ENCODE measurements at places on chromosomes 6 and 20. TPM values are rescaled to one million over a fixed set of nuclear protein-coding genes. Genes with fewer than 3 reads are reported as not detected.
A peak's percentile ranks its signal among the peaks of the same experiment; 100 is the strongest.

CYP21A2 gene
- 21.7 TPM for total RNA-seq

GRCh38 chr6:12844284-12845223 is 128.0 kb downstream of the PHACTR1 start:
- no peak overlapping the region for H3K27ac ChIP-seq
- no peak overlapping the region for H3K4me3 ChIP-seq
- no peaks in the 10 kb centered on the region for H3K27me3 ChIP-seq
- no peak for DNase-seq
- no peaks in the 10 kb centered on the region for H3K4me1 ChIP-seq

DNA sequence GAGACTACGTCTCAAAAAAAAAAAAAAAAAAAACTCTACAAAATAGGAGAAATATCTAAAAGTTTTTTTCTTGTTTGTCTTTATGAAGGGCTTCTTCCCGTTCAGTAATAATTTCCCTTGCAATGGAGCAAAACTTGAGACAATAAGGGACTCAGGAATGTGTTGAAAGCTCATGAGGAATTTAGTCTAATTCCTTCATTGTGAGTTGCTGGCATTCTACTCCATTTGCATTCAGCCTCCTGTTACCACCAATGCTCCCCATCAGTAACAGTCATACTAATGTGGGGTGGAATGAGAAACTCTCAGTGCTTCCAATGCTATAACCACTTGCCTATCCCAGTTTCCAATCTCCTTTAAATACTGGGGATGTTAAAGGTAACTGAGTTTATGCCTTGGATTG is 576.7 kb upstream of the AGPAT4 start:
- no peaks in the 10 kb centered on the region for H3K4me1 ChIP-seq
- no peaks in the 10 kb centered on the region for H3K36me3 ChIP-seq
- no peak for DNase-seq
- H3K27me3 ChIP-seq, result no peaks in the 10 kb centered on the region

GRCh38 chr6:36130667-36131510 is 576 bp downstream of the MAPK13 start:
- H3K27me3 ChIP-seq, result no peaks in the 10 kb centered on the region
- H3K27ac ChIP-seq, result no peak overlapping the region
- peaks cover 14% of the 10 kb centered on the region for H3K4me1 ChIP-seq

FLRT3 gene
- 6.7 TPM for total RNA-seq

PLN gene
- 18.0 TPM for total RNA-seq

DNA sequence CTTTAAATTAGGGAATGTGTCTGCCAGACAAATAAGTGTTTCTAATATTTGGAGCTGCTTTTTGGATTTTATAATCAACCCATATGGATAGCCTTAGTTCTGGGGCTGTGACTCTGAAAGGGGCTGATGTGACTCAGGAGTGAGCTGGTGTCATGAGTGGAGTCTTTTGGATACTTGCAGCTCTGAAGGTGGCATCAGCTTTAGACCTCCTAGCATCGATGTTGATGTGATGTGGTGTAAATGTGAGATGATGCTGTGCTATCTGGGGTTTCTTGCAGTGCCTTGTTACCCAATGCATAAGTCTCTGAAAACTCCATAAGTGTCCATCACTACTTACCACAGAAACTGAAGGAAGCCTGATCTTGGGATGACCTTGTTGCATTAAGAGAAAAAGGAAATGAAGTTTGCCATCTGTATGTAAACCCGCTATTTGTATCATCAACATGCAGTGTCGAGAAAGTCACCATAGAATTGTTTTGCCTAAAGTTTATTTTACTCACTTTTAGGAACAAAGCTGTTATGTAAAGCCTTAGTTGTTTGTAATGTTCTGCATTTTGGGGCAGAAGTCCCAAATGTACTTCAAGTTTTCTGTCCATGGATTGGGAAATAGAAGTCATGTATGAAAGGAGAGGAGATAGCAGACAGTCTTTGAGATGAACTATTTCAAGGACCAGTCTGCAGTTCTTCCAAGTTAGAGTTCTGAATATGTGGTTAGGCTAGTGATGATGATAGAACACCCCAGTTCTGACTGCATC is 8.0 kb downstream of the FOXO3 start:
- no peak overlapping the region for H3K27ac ChIP-seq
- no peak for DNase-seq
- H3K36me3 ChIP-seq, result no peaks in the 10 kb centered on the region
- peaks cover 9% of the 10 kb centered on the region for H3K4me1 ChIP-seq
- no peak overlapping the region for H3K4me3 ChIP-seq

- peak overlapping the region; percentile 75 for H3K4me3 ChIP-seq
- DNase-seq, result no peak
- H3K36me3 ChIP-seq, result no peaks in the 10 kb centered on the region
These were observed 1.1 kb downstream of the FBXO30 start for GRCh38 chr6:145813285-145814034.

- DNase-seq, result no peak
- no peaks in the 10 kb centered on the region for H3K36me3 ChIP-seq
- no peaks in the 10 kb centered on the region for H3K4me1 ChIP-seq
- no peak overlapping the region for H3K4me3 ChIP-seq
- no peaks in the 10 kb centered on the region for H3K27me3 ChIP-seq
These were observed 38.4 kb upstream of the EIF2S2 start for GRCh38 chr20:34150306-34151000.

GRCh38 chr6:107753778-107754177 is 70.3 kb downstream of the SCML4 start:
- H3K4me3 ChIP-seq, result no peak overlapping the region
- no peaks in the 10 kb centered on the region for H3K36me3 ChIP-seq
- no peak overlapping the region for H3K27ac ChIP-seq
- no peaks in the 10 kb centered on the region for H3K27me3 ChIP-seq
- H3K4me1 ChIP-seq, result no peaks in the 10 kb centered on the region
- DNase-seq, result no peak

DNA sequence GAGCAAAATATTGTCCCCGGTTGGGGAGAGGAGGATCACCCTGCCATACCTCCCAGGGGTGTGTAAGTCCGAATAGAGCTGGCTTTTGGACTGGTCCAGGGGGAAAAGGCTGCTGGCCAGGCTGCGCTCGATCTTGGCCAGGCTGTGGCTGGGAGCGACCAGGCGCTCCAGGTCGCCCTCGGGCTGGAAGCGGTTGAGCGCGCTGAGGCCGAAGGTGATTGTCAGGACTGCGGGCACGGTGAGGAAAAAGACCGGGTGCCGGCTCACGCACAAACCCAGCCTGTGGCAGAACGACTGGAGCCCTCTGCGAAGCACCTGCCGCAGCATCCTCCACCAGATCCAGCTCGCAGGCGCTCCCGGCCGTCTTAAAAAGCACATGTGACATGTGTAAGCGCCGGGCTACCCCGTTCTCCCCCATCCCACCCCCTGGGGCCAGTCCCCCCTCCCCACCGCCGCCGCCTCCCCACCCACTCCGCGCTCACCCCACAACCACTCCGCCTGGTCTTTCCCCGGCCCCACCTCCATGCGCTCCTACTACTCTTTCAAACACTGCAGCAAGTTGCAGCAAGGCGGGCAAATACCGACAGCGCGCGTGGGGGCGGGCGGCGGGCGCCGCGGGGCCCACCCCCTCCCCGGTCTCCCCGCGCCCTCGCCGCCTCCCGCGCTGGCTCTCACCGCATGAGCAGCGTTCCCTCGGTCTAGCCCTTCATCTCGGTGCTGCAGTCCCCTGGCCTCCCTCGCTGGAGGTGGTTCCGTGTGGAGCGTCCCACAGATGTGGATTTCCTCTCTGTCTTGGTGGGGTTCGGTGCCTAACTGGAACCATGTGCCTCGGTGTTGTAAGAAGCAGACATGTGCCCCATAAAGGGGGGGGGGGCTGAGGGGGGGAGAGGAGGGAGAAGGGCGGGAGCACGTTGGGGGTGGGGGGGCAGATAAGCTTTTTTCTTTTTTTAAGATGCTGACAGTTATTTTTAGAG is 42.4 kb downstream of the PTCHD4 start:
- no peak overlapping the region for H3K27ac ChIP-seq
- no peaks in the 10 kb centered on the region for H3K36me3 ChIP-seq
- H3K27me3 ChIP-seq, result no peaks in the 10 kb centered on the region

DNA sequence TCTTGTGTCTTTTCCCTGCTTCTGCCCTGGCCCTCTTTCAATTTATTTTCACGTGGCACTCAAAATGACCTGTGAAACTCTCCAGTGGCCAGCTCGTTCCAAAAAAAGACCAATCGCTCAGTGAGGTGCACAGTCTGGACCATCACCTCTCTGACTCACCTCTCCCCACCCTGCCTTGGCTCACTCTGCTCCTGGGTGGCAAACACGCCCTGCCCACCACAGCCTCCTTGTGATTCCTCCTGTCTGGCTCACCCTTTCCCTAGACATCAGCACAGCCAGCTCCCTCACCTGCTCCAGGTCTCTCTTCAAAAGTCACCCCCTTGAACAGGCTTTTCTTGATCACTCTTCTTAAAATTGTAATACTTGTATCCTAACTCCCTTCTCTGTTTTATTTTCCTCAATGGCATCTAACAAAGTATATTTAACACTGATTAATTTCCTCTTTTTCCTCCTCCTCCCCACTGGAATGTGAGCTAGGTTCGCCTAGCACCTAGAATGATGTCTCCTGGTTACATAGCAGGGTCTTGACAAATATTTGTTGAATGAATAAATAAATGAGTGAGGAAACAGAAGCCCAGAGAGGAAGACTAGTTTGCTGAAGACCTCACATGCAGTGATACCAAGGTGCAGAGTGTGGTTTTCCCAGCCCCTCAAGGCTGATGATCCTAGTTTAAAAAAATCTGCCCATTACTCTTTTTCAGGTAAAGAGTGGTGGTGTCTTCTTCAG is 109.0 kb downstream of the GJA10 start:
- no peaks in the 10 kb centered on the region for H3K27me3 ChIP-seq
- no peaks in the 10 kb centered on the region for H3K36me3 ChIP-seq
- H3K4me1 ChIP-seq, result peaks cover 2% of the 10 kb centered on the region
- no peak for DNase-seq
- no peak overlapping the region for H3K4me3 ChIP-seq

- H3K36me3 ChIP-seq, result no peaks in the 10 kb centered on the region
- no peaks in the 10 kb centered on the region for H3K4me1 ChIP-seq
- H3K27me3 ChIP-seq, result no peaks in the 10 kb centered on the region
- DNase-seq, result no peak
These were observed 94.2 kb upstream of the EXOC2 start for GRCh38 chr6:786946-787763.

TCP1 gene
- total RNA-seq, result 139 TPM

DNA sequence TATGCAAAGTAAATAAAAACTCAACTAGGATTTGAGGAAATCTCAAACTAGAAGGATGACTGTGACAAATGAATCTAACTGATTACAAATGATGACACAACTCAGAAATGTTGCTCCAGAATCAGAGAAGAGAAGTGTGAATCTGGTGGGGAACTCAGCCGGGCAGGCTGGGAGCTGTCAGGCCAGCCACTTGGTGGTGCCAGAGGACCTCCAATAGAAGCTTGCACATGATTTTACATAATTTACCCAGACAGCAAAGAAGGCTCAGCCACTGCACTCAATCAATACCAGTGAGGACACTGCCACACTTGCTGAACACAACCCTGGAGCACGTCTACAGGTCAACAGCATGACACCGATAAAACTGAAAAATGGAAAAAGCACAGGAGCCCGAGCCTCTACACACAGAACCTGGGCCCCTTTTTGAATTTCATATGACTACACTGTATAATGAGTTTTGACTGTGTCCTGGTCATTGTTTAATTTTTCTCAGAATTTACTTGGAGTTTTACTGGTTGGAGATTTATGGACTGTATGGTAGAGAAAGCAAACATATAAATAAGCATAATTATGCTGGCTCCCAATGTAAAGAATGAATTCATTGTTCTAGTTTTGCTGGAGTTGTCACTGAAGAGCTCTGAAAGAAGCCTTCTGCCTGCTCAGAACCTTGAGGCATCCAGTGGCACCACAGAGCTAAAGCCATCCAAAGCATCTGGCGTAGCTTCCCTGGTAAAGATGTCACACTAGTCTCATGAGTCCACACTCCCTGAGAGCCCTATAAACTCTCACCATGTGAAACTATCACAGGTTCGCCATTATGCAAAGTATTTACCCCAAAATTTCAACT is 296.5 kb downstream of the THBS2 start:
- H3K27ac ChIP-seq, result no peak overlapping the region
- peaks cover 2% of the 10 kb centered on the region for H3K4me1 ChIP-seq
- no peak overlapping the region for H3K4me3 ChIP-seq
- H3K36me3 ChIP-seq, result no peaks in the 10 kb centered on the region
- H3K27me3 ChIP-seq, result no peaks in the 10 kb centered on the region

FAM184A gene
- 6.5 TPM for total RNA-seq

BPI gene
- 1.8 TPM for total RNA-seq

ZNF165 gene
- total RNA-seq, result 0.82 TPM

GRCh38 chr6:44960898-44961297 is 367.2 kb upstream of the RUNX2 start:
- no peak overlapping the region for H3K27ac ChIP-seq
- no peak overlapping the region for H3K4me3 ChIP-seq
- H3K27me3 ChIP-seq, result no peaks in the 10 kb centered on the region
- no peaks in the 10 kb centered on the region for H3K4me1 ChIP-seq

DNA sequence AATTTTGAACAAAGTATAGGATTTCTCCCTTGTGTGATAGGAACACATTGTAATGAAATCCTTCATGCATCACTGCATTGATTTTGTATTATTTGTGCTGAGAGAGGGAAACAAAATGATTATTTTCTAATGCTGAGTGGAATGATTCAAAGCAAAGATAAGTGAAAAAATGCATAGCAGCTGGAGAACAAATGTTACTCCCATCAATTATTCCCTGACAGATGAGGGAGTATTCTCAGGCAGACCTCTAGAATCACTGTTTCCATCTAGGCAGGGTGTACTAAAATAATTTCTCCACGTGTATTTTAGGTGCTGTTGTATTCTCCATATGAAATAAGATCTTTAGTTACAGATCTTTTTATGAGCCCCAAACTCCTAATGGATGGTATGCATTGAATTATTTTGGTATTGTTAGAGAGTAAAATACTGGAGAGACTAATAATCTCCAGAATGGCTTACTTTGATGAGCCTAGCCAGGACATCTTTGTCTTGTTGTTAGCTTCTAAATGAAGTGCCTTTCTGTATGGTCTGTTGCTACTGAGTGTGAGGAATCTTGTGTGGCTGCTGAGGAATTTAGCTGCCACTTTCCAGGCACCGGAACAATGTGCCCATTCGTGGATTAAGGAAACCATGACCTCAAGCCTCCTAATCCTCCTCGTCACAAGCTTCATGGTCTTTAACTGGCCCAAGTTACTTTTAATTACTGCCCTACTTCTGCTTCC is 39.6 kb downstream of the RNF217 start:
- DNase-seq, result no peak
- H3K36me3 ChIP-seq, result no peaks in the 10 kb centered on the region
- H3K4me3 ChIP-seq, result no peak overlapping the region
- no peak overlapping the region for H3K27ac ChIP-seq
- H3K4me1 ChIP-seq, result peaks cover 3% of the 10 kb centered on the region

- DNase-seq, result no peak
- no peak overlapping the region for H3K4me3 ChIP-seq
- H3K4me1 ChIP-seq, result peaks cover 9% of the 10 kb centered on the region
- H3K27me3 ChIP-seq, result no peaks in the 10 kb centered on the region
- no peak overlapping the region for H3K27ac ChIP-seq
These were observed 5.9 kb upstream of the CST3 start for GRCh38 chr20:23643659-23644058.

- H3K4me3 ChIP-seq, result no peak overlapping the region
- DNase-seq, result no peak
- no peaks in the 10 kb centered on the region for H3K27me3 ChIP-seq
- no peaks in the 10 kb centered on the region for H3K36me3 ChIP-seq
These were observed 117.7 kb upstream of the CCDC28A start for GRCh38 chr6:138655828-138656227.

TENT5A gene
- total RNA-seq, result 29.4 TPM

GRCh38 chr20:7240490-7240889 is 473.0 kb downstream of the BMP2 start:
- no peaks in the 10 kb centered on the region for H3K36me3 ChIP-seq
- no peak for DNase-seq
- H3K27ac ChIP-seq, result no peak overlapping the region
- no peaks in the 10 kb centered on the region for H3K27me3 ChIP-seq

Data from ovary (tissue), 10 donors.